ENCODE measurements at places on chromosomes 6 and 20.
A peak's percentile ranks its signal among the peaks of the same experiment; 100 is the strongest.

- DNase-seq = no peak
Measured at GRCh38 chr6:14366872-14367271, 249.3 kb downstream of the CD83 start.

DNA sequence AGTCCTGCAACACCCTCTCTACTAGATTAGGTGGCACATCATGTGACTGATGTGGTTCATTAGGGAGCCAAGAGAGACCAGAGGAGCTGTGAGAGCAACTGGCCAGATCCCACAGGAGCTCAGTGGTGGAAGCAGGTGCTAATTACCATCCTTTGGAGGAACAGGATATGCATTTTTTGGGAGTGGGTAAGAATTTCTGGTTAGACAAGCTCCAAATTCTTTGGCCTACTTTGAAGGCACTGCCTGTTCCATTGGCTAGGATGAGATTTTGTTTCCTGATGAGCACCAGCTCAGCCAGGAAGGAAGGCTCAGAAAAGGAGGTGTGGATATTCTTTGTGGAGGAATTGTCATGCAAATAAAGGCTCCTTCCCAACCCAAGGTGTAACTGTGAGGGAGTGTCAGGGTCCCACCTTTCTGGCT, 130.3 kb upstream of the BMP2 start:
- DNase-seq = no peak

- DNase-seq = no peak
Measured at GRCh38 chr6:111871725-111872400, 1.4 kb downstream of the FYN start.

DNA sequence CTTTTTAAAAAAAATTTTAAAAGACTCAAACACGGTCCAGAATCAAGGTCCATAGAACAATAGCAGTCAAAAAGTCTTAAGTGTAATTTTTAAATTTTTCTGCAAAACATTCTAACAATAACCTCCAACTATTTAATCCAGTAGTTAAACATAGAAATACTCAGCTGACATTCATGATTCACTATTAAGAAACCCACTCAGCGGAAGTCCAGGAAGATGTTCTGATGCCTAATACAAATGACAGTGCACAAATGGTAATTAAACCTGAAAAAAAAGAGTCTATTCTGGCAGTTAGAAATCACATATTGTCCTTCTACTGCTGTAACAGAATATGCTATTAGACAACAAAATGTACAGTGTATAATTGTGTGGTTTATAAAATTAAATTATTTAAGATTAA, 128.2 kb upstream of the BMP5 start:
- no peak for DNase-seq

GRCh38 chr6:135586844-135587243, 89.3 kb upstream of the AHI1 start:
- peak; percentile 67 for DNase-seq

DNA sequence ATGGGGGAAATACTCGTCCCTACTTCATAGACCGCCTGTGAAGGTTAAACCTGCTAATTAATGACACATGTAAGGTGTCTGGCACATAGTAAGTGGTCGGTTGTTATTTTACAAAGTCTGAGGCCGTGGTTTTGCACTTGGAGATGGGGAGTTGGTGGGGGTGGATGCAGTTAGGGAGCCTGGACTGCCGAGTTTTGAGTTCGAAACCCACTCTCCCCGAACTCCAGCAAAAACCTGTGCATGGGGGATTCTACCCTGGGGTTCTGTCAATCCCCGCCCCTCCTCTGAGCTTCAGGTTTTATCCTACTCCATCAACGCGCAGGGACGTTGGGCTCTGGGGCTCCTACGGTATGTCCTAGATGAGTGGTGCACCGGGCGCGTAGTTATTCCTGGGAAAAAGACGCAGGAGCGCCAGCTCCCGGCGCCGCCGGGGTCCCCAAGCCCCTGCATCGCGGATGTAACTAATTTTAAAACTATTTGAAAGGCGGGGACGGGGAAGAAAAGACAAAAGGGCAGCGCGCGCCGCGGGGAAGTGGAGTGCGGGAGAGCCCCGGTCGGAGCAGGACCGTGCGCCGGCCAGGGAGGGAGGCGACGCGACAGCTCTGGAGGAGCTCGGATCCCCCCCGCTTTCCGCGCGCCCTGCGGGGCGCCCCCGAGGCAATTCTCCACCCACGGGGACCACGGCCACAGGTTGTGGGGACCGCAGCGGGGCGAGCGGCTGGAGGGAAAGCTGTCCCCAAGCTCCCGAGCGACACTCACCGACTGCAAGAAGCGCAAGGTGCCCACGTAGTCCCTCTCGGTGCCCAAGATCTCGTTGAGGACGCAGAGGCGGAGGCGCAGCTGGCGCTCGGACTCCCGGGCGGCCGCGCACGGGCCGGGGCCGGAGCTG, 672 bp downstream of the PREX1 start:
- DNase-seq = peak; percentile 39

- DNase-seq = peak; percentile 57
Measured at GRCh38 chr6:139135578-139136545, 982 bp downstream of the HECA start.

DNA sequence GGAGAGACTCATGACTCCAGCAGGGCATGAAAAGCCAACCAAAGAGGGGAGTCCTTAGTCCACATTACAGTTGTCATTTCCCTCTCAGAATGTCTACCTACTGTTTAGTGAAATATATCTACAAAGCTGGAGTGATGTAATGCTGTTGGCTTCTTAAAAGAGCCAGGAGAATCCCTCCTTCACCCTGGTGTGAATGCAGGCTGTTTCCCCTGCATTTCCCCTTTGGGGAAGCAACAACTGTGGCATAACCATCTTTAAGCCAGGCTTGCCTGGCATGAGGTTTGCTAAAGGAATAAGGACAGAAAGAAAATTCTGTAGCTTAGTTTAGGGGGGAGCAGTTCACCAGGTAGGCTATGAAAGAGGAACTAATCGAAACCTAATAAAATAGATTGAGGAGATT, 129.5 kb downstream of the CRYBG1 start:
- DNase-seq = no peak

- no peak for DNase-seq
Measured at GRCh38 chr6:16564436-16564835, 196.8 kb downstream of the ATXN1 start.

GRCh38 chr6:35051997-35052583, 89.0 kb downstream of the TCP11 start:
- no peak for DNase-seq

GRCh38 chr6:73231986-73232391, 6.7 kb upstream of the KHDC1L start:
- no peak for DNase-seq

DNA sequence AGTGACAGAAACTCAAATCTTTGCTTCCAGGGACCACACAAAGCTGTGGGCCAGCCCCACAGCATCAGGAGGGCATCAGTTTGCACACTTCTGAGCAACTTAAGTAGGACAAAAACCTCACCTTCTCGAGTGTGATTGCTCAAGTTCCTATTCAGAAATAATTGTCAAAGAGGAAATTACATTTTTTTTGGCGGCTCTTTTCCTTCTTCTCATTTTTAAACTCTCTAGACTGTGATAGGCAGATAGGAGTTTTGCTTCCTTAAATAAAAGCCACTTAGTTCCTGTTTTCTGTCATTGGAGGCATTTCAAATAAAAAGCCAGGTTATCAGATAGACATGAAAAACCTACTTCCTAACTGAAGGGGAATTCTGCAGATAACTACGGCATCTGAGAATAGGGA, 11.2 kb upstream of the TAGAP start:
- no peak for DNase-seq
